ENCODE measurements at places on chromosomes 2 and 18.

- peaks cover 25% of the 10 kb centered on the region for H3K27me3 ChIP-seq
- no peak overlapping the region for H3K4me3 ChIP-seq
- H3K36me3 ChIP-seq = no peaks in the 10 kb centered on the region
Observed at GRCh38 chr18:25876330-25876948, 214.0 kb downstream of the SS18 start.

- H3K27me3 ChIP-seq = no peaks in the 10 kb centered on the region
- no peak overlapping the region for H3K4me3 ChIP-seq
- H3K36me3 ChIP-seq = peaks cover 6% of the 10 kb centered on the region
Observed at GRCh38 chr2:47145466-47145865, 9.6 kb downstream of the STPG4 start.

- peaks cover 8% of the 10 kb centered on the region for H3K27me3 ChIP-seq
- H3K36me3 ChIP-seq = no peaks in the 10 kb centered on the region
- DNase-seq = no peak
- no peak overlapping the region for H3K27ac ChIP-seq
- no peak overlapping the region for H3K4me3 ChIP-seq
- H3K4me1 ChIP-seq = no peaks in the 10 kb centered on the region
Observed at GRCh38 chr2:210557721-210558120, 1.3 kb downstream of the CPS1 start.

GRCh38 chr2:85996591-85996990 is 107.8 kb upstream of the ST3GAL5 start:
- H3K27ac ChIP-seq = peak overlapping the region; percentile 75
- no peaks in the 10 kb centered on the region for H3K27me3 ChIP-seq
- no peak overlapping the region for H3K4me3 ChIP-seq
- no peaks in the 10 kb centered on the region for H3K36me3 ChIP-seq

DNA sequence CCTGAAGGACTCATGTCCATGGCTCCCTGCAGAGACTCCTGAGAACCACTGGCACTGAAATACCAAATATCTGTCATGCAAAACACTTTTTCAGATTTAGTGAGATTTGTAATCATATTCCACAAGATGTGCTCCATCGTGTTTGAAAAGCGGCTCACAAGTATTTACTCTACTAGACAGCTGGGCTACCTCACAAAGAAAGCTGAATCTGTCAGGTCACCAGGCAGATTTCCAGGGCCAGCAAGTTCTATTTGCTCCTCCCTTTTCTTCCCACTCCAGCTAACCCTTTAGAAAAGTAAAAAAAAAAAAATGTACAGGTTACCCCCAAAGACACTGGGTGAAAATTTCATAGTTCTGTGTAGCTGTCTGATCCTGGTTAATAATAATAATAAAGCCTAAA is 22.9 kb downstream of the WIPF1 start:
- no peak overlapping the region for H3K27ac ChIP-seq
- H3K36me3 ChIP-seq = peaks cover 100% of the 10 kb centered on the region
- no peak overlapping the region for H3K4me3 ChIP-seq

- H3K36me3 ChIP-seq = no peaks in the 10 kb centered on the region
- no peaks in the 10 kb centered on the region for H3K4me1 ChIP-seq
- H3K27ac ChIP-seq = no peak overlapping the region
- DNase-seq = no peak
Observed at GRCh38 chr18:10059610-10060468, 146.0 kb downstream of the VAPA start.

- H3K27ac ChIP-seq = no peak overlapping the region
Observed at GRCh38 chr18:63730773-63731172, 28.0 kb downstream of the SERPINB11 start.

DNA sequence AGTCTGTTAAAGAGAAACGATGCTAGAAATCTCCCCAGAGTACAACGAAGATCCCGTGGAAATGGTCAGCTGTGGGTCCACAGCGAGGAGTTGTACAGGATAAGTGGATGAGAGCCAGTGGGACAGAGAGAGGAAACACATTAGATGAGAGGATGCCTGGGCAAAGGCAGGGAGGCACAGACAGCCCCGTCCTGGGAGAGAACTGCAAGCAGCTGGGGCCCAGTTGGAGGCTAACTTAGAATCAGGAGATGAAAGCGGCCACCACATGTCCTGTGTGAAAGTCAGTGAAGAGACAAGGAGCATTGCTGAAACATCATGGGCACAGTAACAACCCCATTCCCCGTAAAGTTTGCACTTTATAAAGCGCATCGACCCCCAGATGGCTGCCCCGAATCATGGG is 157.5 kb downstream of the RAPGEF4 start:
- no peak for DNase-seq
- no peaks in the 10 kb centered on the region for H3K36me3 ChIP-seq
- no peaks in the 10 kb centered on the region for H3K4me1 ChIP-seq
- H3K27me3 ChIP-seq = peaks cover 52% of the 10 kb centered on the region
- H3K4me3 ChIP-seq = no peak overlapping the region

DNA sequence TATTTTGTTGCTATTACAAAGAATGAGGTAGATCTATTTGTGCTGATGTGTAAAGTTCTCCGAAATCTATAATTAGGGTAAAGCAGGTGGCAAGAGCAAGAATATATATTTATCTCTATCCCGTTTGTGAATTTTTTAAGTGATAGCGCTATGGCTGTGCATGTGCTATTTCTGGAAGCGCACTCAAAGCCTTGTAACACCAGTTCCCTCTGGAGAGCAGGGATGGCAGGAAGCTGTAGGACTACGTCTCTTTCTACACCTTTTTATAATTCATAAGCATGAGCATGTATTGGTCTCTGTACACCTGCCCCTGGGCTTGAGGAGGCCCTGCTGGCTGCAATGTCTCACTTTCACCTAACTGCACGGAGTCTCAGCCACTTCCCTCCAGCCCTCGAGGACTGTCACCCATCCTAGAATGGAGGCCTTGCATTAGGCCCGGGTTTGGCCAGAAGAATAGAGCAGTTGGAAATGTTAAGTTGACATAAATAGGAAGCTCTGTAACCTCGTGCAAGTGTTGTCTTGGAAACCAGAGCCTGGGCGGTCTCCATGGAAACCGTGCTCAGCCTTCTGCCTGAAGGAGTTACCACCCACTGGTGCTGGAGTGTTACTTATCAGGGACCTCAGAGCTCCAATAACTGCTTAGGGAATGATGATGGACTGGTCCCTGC is 20.9 kb downstream of the ITM2C start:
- H3K27me3 ChIP-seq = peaks cover 29% of the 10 kb centered on the region
- no peak overlapping the region for H3K27ac ChIP-seq
- H3K36me3 ChIP-seq = peaks cover 8% of the 10 kb centered on the region
- no peak overlapping the region for H3K4me3 ChIP-seq

DNA sequence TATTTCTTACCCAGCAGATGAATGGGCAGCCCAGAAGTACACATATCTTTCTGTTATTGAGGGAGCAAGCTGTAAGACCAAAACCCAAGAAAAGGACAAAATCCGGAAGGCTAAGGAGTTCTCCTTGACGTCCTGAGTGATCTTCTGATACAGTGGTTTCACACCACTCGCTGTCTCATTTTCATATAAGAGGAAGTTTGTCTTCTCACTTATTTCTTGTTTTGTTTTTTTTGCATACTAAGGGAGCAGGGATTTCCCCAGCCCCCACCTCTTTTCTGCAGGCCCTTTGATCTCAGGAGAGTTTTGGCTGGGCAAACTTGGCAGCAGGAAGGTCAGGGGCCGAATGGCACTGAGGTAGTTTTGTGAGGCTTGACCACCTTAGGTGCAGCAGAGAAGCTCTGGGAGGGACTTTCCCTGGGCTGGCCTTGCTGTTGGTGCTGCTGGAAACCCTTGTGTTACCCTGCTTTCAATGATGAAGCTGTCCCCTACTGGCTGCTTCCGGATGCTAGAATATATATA is 13.3 kb downstream of the CHRNA1 start:
- no peaks in the 10 kb centered on the region for H3K27me3 ChIP-seq
- peak overlapping the region; percentile 59 for H3K4me3 ChIP-seq
- peaks cover 8% of the 10 kb centered on the region for H3K36me3 ChIP-seq
- H3K27ac ChIP-seq = peak overlapping the region; percentile 97
- DNase-seq = peak; percentile 56

GRCh38 chr2:210558708-210559107 is 2.3 kb downstream of the CPS1 start:
- H3K27ac ChIP-seq = no peak overlapping the region
- no peaks in the 10 kb centered on the region for H3K36me3 ChIP-seq
- no peak overlapping the region for H3K4me3 ChIP-seq
- H3K27me3 ChIP-seq = no peaks in the 10 kb centered on the region
- no peaks in the 10 kb centered on the region for H3K4me1 ChIP-seq
- no peak for DNase-seq

- H3K27ac ChIP-seq = no peak overlapping the region
- H3K27me3 ChIP-seq = no peaks in the 10 kb centered on the region
- DNase-seq = no peak
- H3K4me3 ChIP-seq = no peak overlapping the region
- no peaks in the 10 kb centered on the region for H3K36me3 ChIP-seq
Observed at GRCh38 chr2:14234911-14235310, 397.6 kb upstream of the LRATD1 start.

DNA sequence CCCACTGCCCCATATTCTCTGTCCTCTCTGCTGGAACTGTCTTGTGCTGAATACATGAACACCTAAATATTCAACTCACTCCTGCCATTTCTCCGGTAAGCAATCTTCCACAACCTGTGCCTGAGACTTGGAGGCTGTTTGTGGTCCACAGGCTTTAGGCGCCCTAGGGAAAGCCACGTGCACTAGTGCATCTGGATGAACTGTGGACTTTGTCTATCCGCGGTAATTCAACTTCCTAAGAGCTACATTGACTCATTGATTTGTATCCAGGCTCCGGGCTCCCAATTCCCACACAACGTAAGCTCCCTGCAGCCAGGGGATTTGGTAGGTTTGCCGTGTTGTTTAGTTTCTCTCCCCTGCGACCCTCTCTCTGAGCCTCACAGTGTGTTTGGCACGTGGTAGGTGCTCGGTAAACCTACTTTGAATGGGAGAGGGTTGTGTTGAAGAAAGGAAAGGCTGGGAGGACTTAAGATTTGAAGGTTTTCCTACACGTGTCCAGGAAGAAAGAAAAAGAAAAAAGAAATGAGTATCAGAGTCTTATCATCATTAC is 718.2 kb downstream of the DPP10 start:
- peaks cover 24% of the 10 kb centered on the region for H3K27me3 ChIP-seq
- DNase-seq = no peak
- H3K27ac ChIP-seq = no peak overlapping the region
- no peaks in the 10 kb centered on the region for H3K36me3 ChIP-seq
- no peak overlapping the region for H3K4me3 ChIP-seq

- H3K4me1 ChIP-seq = peaks cover 12% of the 10 kb centered on the region
- no peak overlapping the region for H3K4me3 ChIP-seq
- DNase-seq = no peak
- peaks cover 12% of the 10 kb centered on the region for H3K36me3 ChIP-seq
- no peak overlapping the region for H3K27ac ChIP-seq
Observed at GRCh38 chr2:235850771-235851551, 317.2 kb downstream of the GBX2 start.

DNA sequence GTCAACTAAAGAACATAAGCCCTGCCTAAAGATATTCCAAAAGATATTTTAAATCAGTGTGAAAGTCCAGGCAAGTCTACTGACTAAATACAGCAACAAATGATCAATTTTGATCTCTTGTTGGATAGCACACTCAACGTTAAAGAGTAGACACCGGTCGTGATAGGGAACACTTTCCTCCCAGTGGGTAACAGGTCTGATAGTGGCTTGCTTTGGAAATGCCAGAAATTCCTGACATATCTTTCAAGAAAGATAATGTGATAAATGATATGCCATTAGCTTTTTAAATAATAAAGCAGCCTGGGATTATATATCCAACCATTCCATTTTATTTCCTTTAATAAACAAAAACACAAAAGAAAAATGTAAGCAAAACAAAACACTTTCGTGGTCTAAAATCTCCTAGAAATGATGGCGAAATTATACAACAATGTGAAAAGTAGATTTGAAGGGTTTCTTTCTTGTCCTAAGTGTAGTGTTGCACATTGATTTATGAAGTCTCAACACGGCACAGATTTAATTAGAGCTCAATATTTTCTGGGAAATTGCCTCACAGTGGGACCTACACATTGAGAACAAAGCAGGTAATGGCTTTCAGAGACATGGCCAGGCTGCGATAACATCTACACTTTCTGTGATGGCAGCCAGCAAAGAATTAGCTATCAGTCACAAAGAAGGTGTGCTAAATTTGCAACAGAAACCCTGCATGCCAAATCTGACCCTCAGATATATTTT is 158.6 kb downstream of the PPP1R1C start:
- H3K27me3 ChIP-seq = no peaks in the 10 kb centered on the region
- H3K27ac ChIP-seq = no peak overlapping the region
- no peaks in the 10 kb centered on the region for H3K36me3 ChIP-seq
- DNase-seq = no peak
